ENCODE measurements at places on chromosomes 2 and 18.

- H3K4me1 ChIP-seq: peaks cover 6% of the 10 kb centered on the region
- no peak overlapping the region for H3K27ac ChIP-seq
- no peaks in the 10 kb centered on the region for H3K27me3 ChIP-seq
- H3K36me3 ChIP-seq: peaks cover 17% of the 10 kb centered on the region
Measured at GRCh38 chr2:241153616-241154015, 3.3 kb downstream of the PPP1R7 start.

DNA sequence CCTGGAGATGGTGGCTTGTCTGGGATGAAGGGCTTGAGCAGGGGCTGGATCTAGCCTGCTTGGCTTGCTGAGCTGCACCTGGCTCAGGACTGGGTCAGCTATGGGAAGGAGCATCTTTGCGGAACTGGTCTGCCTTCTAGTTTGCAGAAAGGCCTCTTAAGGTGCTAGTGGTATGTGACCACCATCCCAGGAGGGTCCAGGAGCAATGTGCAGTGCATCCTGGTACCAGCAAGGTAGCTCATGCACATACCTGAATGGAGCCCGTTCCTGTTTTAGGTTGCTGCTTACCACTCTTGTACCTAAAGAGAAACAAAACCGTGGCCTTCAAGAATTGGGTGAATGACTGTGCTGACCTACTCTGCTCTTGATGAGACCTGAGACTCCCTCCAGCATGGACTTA, 118.6 kb upstream of the PELI1 start:
- no peaks in the 10 kb centered on the region for H3K27me3 ChIP-seq
- H3K27ac ChIP-seq: peak overlapping the region; percentile 73
- no peak for DNase-seq
- peaks cover 29% of the 10 kb centered on the region for H3K4me1 ChIP-seq
- H3K4me3 ChIP-seq: peak overlapping the region; percentile 40
- H3K36me3 ChIP-seq: no peaks in the 10 kb centered on the region

GRCh38 chr2:5914811-5915611, 222.8 kb downstream of the SOX11 start:
- H3K27me3 ChIP-seq: no peaks in the 10 kb centered on the region
- H3K27ac ChIP-seq: no peak overlapping the region
- H3K4me1 ChIP-seq: no peaks in the 10 kb centered on the region

DNA sequence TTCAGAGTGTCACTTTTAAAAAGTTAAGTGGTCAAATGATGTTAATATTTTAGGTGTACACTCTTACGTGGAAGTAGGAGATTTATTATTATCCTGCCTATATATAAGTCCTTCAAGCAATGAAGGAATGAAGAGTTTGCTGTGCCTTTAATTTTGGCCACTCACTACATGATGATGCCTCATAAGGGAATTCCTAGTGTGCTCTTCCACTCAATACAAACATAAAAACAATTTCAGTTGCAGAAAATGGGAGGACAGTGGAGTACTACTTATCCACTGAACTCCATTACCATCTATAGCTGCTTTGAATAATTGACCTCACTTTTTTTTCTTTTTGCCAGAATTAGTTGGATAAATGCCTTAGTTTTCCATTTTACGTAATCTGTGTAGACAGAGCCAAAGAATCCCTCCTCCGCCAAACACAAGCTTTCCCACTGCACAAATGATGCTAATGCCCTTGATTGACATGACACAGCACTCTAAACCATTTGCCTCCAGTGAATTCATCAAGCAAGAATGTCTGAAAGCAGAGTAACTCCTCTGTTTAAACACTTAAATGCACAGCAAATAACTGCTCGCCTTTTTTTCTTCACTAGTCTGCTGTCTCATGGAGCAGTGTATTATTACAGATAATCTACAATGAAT, 751.1 kb upstream of the FANCL start:
- H3K4me1 ChIP-seq: no peaks in the 10 kb centered on the region
- no peak for DNase-seq
- H3K36me3 ChIP-seq: no peaks in the 10 kb centered on the region
- H3K27ac ChIP-seq: no peak overlapping the region

- H3K27me3 ChIP-seq: peaks cover 4% of the 10 kb centered on the region
- no peak overlapping the region for H3K4me3 ChIP-seq
- H3K36me3 ChIP-seq: no peaks in the 10 kb centered on the region
Measured at GRCh38 chr2:85675427-85675826, 7.4 kb upstream of the SFTPB start.

DNA sequence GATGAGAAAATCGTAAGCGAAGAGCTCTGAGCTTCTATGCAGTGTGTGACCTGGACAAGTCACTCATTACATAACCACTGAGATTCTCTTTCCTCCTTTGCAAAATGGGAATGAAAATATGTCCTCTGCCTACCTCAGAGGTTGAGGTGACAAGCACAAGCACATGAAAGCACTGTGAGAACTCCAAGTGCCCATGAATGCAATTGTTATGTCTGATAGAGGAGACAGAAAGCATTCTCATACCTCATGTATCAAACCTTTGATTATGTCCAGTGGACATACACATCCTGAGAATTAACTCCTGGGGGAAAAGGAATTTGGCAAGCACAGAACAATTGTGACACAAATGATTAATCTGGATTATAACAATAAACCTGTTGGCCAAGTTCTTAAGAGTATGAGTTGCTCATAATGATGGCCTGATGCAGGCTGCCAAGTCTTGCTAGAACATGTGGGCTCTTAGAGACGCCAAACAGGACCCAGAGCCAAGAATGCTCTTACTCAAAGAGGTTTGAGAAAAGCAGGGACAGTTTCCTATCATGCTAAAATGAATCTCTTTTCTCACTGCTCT, 8.5 kb upstream of the RMDN2 start:
- H3K27ac ChIP-seq: peak overlapping the region; percentile 47
- H3K4me3 ChIP-seq: peak overlapping the region; percentile 40
- DNase-seq: peak; percentile 82
- H3K4me1 ChIP-seq: peaks cover 24% of the 10 kb centered on the region

- H3K4me1 ChIP-seq: no peaks in the 10 kb centered on the region
- DNase-seq: no peak
- no peaks in the 10 kb centered on the region for H3K27me3 ChIP-seq
- H3K4me3 ChIP-seq: no peak overlapping the region
- no peak overlapping the region for H3K27ac ChIP-seq
- peaks cover 30% of the 10 kb centered on the region for H3K36me3 ChIP-seq
Measured at GRCh38 chr18:79715280-79715679, 35.7 kb downstream of the CTDP1 start.

GRCh38 chr2:163347982-163348856, 387.6 kb downstream of the FIGN start:
- DNase-seq: no peak
- no peaks in the 10 kb centered on the region for H3K36me3 ChIP-seq
- H3K4me3 ChIP-seq: peak overlapping the region; percentile 59

GRCh38 chr18:26267357-26267930, 41.2 kb downstream of the TAF4B start:
- no peak overlapping the region for H3K4me3 ChIP-seq
- no peaks in the 10 kb centered on the region for H3K36me3 ChIP-seq
- no peak overlapping the region for H3K27ac ChIP-seq
- H3K27me3 ChIP-seq: no peaks in the 10 kb centered on the region

DNA sequence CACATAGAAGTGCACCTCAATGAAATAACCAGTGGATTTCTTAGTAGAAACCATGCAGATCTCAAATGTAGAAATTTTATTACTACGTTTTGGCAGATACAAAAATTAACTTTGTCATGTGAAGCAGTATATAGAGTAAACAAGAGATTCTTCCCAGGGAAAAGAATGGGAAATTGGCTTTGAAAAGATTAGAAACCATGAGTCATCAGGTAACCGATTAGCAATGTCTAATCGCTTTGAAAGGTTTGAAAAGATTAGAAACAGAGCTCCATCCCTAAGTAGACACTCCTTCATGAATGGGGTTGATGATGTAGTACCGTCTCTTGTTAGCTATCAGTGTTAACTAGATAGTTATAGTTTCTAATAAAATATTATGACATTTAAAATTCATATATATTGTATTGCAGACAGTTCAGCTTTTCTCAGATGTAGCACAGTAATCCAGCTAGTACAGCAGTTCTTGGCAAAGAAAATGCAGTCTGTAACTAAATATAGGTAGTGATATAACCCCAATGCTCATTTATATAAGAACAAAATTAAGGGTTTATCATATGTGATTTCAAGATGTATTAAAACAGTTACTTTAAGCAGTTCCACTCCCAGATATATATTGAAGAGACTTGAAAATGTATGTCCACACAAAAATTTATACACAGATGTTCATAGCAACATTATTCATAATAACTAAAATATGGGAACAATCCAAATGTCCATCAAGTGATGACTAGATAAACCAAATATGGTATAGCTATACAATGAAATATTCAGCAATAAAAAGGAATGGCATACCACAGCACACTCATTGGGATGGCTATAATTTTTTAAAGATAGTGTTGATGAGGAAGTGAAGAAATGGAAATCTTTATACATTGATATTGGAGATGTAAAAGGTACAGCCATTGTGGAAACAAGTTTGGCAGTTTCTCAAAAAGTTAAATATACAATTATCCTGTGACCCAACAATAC, 113.9 kb downstream of the PTPN4 start:
- DNase-seq: no peak
- H3K4me1 ChIP-seq: no peaks in the 10 kb centered on the region
- H3K27ac ChIP-seq: no peak overlapping the region

GRCh38 chr18:12637393-12637792, 20.5 kb downstream of the SPIRE1 start:
- H3K27ac ChIP-seq: peak overlapping the region; percentile 66
- DNase-seq: no peak
- H3K4me3 ChIP-seq: no peak overlapping the region
- H3K4me1 ChIP-seq: peaks cover 32% of the 10 kb centered on the region

DNA sequence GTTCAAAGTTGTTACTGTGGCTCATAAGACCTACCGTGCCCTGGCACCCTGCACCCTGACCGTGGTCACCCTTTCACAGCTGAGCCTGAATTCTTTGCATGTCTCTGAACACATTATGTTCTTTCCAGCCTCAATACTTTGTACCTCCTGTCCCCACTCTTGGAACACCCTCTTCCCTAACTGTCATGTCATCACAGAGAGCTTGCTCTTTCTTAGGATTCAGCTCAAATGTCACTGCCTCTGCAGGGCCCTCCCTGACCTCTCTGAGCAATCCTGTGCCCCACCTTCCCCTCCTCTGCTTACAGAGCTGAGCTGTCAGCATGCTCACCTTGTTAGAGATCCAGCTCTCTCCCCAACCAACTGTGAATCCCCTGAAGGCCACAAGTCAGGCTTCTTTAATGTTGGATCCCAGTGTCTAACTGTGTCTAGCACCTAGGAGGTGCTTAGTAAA, 15.0 kb downstream of the PRKAG3 start:
- H3K27ac ChIP-seq: no peak overlapping the region
- peaks cover 2% of the 10 kb centered on the region for H3K4me1 ChIP-seq
- H3K27me3 ChIP-seq: peaks cover 14% of the 10 kb centered on the region
- no peak overlapping the region for H3K4me3 ChIP-seq

- no peak overlapping the region for H3K27ac ChIP-seq
- no peak overlapping the region for H3K4me3 ChIP-seq
- no peak for DNase-seq
- H3K36me3 ChIP-seq: no peaks in the 10 kb centered on the region
Measured at GRCh38 chr2:98715812-98716451, 15.0 kb downstream of the MGAT4A start.

GRCh38 chr18:54031243-54031642, 193.2 kb downstream of the MBD2 start:
- no peaks in the 10 kb centered on the region for H3K4me1 ChIP-seq
- no peaks in the 10 kb centered on the region for H3K27me3 ChIP-seq
- no peaks in the 10 kb centered on the region for H3K36me3 ChIP-seq
- no peak for DNase-seq
- no peak overlapping the region for H3K4me3 ChIP-seq

DNA sequence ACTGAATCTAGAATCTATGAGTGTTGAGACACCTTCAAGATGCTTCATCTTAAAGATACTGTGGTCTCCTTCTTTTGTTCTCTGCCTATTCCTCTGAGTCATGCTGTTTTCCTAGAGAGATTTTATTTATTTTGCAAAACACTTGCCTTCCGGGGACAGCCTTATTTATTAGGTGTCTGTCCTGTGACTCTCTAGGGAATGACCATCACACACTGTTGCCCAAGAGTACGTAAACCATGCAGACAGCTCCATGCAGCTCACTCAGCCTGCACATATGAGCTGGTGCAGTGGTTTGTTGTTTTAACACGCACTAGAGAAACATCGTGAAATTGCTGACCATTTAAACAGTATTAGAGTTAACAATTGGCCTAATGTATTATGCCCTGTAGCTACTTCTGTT, 12.4 kb upstream of the ADCYAP1 start:
- no peak for DNase-seq
- H3K4me3 ChIP-seq: no peak overlapping the region
- no peaks in the 10 kb centered on the region for H3K4me1 ChIP-seq
- H3K27me3 ChIP-seq: no peaks in the 10 kb centered on the region
- no peaks in the 10 kb centered on the region for H3K36me3 ChIP-seq

DNA sequence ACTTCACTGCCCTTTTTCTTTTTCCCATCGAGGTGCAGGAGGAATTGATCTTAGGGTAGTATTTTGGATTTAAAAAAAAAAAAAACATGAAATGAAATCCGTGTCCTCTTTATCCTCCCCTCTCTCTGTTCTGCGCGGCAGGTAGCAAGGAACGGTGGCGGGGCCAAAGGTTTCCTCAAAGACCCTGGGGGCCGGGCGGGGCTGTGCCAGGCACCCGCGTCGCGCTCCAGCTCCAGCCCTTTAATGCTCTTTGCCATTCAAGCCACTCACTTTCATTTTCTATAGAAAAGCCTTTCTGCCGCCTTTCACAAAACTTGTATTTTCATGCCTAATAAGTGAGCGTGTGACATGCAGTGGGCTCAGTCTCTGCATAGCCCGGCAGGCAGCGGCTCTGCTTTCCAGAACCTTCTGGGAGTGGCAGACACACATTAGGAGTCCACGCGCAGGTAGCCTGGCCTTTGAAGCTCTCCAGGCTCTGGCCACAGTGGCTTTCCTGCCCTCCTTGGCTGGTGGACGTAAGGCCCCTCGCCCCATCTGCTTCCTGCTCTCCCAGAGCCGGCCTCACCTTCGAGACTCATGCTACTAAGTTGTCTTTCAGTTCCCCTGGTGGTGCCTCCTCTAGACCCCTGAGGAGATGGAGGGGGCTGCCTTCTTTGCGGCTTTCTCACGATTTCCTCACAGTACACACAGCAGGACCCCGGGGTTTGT, 41.7 kb downstream of the AGAP1 start:
- DNase-seq: no peak
- H3K4me3 ChIP-seq: peak overlapping the region; percentile 22
- H3K27ac ChIP-seq: no peak overlapping the region
- no peaks in the 10 kb centered on the region for H3K27me3 ChIP-seq

DNA sequence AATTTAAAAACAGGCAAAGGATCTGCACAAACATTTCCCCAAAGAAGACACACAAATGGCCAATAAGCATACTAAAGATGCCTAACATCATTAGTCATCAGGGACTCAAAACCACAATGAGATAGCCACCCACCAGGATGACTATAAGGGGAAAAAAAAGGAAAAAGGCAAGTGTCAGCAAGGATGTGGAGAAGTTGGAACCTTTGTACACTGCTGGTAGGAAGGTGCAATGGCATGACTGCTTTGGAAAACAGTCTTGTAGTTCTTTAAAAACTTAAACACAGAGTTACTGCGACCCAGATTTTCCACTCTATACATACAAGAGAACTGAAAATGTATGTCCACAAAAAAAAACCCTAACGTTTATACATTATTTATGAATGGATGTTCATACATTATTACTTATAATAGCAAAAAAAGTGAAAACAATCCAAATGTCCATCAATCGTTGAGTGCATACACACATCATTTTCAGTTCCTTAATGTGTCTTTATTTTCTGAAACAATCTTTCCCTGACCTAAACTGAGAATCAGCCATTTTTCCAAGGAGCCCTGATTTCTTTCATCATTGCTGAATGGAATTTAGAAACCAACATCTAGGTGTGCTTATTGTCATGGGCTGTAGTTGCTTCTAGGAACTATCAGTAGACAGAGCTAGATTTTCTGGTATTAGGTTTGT, 64.7 kb upstream of the TLK1 start:
- H3K4me1 ChIP-seq: peaks cover 25% of the 10 kb centered on the region
- no peaks in the 10 kb centered on the region for H3K27me3 ChIP-seq
- peak; percentile 65 for DNase-seq
- H3K27ac ChIP-seq: peak overlapping the region; percentile 55
- no peaks in the 10 kb centered on the region for H3K36me3 ChIP-seq

All from keratinocyte (primary cell).